ENCODE measurements at places on chromosomes 2 and 18.

GRCh38 chr2:206390181-206390580, 53.2 kb upstream of the ADAM23 start:
- no peak for DNase-seq

DNA sequence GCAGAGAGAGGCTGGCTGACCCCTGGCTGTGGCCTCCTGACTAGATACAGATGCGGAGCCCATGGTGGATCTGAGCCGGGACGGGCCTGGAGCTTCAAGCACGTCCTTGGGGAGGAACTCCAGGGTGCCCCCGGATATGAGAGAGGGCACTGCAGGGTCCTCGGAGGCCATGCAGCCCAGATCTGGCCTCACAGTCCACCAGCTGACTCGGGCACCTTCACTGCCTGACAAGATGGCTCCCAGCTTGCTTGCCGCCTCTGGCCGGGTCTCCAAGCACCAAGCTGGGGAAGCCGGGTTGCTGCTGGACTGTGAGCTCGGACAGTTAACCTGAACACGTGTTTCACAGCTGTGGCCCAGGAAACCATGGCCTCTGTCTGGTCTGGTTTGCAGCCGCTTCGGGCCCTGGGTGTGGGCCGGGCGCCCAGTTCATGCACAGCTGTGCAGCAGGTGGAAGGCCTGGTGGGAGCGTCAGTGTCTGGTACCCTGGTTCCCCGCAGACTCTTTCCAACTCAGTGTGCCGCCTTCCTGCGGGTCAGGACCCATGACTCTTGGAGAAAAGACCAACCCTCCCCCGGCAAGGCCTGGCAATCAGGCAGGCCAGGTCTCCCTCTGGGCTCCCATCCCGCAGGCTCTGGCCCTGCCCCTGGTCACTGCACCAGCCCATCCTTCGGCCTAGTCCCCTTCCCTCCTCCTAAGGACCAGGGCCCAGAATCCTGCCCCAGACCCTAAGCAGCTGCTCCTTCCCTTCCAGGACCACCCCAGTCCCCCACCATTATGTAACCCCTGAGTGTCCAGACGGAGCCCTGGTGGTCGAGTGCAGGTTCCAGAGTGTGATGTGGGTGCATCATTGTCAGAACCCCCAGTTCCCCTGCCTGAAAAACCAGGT, 74.6 kb upstream of the OTOS start:
- no peak for DNase-seq

DNA sequence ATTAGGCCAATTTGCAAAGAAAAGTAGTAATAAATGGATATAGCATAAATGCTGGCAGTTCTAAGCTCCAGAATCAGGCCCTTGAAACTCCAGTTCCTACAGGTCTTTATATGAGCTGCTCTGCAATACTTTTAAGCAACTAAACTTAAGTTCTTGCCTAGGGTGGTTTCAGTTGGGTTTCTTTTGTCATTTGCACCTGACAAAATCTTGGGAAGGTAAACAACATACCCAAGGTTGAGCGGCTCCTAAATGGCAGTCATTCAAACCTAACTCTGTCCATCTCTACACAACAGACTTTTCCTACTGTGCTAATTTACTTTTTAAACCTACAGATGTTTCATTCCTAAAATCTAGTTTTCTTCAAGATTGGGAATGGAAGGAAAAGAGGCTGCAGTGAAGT, 9.3 kb upstream of the KANSL1L start:
- no peak for DNase-seq

DNA sequence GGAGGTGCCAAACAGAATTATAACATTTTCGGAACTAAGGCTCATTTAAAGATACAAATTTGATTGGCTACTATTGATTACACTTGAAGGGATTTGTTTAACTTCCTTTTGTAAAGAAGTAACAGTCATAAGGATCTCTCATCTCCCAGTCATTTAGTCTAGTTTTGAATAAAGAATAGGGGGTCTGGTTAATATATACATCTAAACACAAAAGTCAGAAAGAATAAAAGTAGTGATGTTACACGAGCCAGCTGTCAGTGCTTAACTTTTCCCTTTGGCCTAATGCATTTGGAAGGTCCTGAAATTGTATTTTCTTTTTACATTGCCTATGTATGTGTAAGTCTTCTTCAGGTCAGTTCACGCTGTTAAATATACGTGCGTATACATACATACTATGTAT, 8.1 kb downstream of the SEPTIN2 start:
- DNase-seq: no peak

- peak; percentile 13 for DNase-seq
These were observed 128.7 kb downstream of the PLA2R1 start for GRCh38 chr2:159933727-159934049.
